CD14-positive monocyte (primary cell): ENCODE measurements at places on chromosomes 3 and 15.

DNA sequence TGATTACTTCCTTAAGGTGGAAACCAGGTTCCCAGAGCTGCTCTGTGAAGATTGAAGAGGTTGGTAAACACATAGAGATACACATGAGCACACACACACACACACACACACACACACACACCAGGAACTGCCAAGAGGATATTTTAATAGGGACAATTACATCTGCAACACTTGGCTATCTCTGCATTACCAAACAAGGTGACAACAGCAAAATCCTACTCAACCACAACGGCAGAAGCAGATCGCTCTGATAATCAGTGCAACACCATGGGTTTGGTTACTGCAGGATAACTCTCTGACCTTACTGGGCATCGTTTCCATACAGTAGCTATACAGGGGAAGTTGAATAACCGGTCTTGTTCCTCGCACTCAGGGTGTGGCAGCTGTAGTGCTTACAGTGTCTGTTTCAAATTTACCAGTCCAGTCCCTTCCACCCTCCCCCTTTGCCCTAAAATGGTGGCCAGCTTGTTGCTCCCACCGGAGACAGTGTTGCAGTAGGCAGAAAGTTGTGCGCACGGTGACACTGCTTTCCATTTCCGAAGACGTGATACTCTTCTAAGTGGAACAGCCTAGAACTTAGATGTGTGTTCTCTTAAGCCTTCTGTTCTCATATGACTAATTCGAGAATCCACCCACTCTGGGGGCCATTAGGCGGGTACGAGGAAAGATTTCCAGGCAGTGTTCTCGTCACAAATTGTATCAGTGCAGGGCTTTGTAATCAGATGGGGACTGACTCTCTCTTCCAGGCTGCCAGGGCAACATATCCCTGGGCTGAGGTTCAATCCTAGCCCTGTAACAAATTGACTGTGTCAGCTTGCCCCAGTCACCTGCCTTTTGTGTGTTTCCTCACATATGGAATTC, 176.2 kb downstream of the P3H2 start:
- no peak for DNase-seq

- DNase-seq: no peak
Measured at GRCh38 chr15:79451361-79451999, 19.3 kb downstream of the MINAR1 start.

DNA sequence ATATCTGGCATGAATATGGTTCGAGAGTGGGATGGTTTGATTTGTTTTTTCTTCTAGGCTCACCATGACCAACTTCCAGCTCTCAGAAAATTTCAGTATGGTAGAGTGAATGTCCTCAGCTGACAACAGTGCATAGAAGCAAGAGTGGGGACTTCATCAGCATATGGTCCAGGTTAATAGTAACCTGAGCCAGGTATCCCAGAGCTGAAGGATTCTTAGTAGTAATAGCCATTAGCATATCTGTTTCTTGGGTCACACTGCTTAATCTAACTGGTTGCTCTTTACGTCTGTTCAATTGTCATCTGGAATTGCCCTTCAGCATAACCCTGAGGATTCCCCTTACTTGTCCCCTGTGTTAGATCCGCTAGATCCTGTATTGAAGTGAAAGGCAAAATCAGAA, 151.8 kb downstream of the GMNC start:
- no peak for DNase-seq

DNA sequence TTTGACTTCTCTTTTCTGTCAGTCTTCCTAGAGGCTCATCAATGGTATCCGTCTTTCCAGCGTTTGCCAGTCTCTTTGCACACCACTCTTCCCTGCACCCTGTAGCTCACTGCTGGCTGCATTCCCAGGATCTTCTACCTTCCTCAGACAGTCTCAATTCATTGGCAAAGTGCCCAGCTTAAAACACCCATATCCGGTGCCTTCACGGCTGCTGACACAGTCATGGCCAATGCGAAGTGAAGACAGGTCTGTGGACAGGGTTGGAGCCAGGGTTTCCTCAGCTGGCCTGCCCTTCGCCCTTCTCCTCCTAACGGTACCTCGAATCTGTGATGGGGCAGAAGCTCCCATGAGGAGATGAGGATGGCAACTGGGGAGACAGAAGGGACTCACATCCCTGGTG, 36.1 kb downstream of the PTH1R start:
- DNase-seq: no peak

GRCh38 chr3:126948980-126949535, 33.9 kb upstream of the PLXNA1 start:
- no peak for DNase-seq

DNA sequence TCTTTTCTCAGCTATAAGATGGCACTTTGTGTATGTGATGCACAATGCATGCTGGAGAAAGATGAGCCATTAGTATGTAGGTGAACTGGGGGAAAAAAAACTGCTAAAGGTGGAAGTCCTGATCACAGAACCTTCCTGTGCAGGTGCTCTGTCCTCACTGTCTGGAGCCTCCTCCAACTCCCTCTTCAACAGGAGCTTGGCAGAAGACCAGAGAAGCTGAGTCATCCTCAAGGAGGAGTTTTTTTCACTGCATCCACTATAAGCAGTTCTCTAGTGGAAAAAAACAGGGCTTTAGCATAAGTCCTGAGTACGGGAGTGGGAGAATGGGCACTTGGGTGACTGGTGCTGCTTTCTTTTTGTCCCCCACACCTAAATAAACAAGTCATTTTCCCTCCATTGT, 168.4 kb upstream of the CADPS start:
- DNase-seq: no peak

- DNase-seq: no peak
Measured at GRCh38 chr3:44968447-44968858, 7.5 kb downstream of the ZDHHC3 start.
